Activated CD4-positive, alpha-beta T cell treated with anti-CD3 and anti-CD28 coated beads, Interleukin-2, amount 10 ng/mL, durations not matched to agents 7 days and 5 days (primary cell): ENCODE measurements at places on chromosomes 7 and 10. TPM values are rescaled to one million over a fixed set of nuclear protein-coding genes. Genes with fewer than 3 reads are reported as not detected.

- no peaks in the 10 kb centered on the region for H3K4me1 ChIP-seq
- no peaks in the 10 kb centered on the region for H3K27me3 ChIP-seq
- no peaks in the 10 kb centered on the region for H3K36me3 ChIP-seq
- no peak overlapping the region for H3K27ac ChIP-seq
Observed at GRCh38 chr10:71359364-71360046, 37.2 kb upstream of the CDH23 start.

DNA sequence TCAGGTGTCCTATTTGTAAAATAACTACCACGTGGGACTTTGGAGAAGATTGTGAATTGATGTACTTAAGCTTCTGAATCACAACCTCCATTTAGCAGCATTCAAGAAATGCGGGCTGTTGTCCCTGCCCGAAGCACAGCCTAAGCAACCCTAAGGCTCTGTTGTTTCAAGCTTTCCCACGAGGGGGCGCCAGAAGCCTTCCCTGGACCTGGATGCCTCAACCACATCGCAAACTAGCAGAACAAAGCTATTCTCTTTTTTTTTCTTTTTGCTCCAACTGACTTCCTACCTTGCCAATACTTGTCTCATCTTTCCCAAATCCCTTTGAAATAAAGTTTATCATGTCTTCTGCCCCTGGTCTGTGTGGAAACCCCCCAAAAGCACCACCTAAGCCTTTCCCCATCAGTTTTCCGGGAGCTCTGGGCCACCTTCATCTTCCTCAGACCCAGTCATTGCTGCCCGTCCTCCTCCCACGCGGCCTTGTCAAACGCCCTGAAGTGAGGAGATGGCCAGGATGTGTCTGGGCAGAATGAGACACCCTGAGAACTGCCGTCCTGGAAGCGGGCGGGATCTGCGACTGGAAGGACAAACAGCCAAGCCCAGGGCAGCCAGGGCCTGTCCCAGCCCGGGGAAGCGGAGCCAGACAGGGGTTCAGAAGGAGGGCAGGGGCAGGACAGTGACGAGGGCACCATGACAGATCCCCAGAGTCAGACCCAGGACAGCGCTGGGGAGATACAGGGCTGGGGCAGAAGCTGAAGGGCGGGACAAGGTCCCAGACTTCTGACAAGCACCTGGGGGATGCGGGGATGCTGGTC lies 112.7 kb downstream of the SLIT1 start:
- DNase-seq = peak; percentile 83
- H3K4me1 ChIP-seq = peaks cover 13% of the 10 kb centered on the region
- peaks cover 8% of the 10 kb centered on the region for H3K36me3 ChIP-seq
- peaks cover 10% of the 10 kb centered on the region for H3K27me3 ChIP-seq
- H3K4me3 ChIP-seq = no peak overlapping the region

DNA sequence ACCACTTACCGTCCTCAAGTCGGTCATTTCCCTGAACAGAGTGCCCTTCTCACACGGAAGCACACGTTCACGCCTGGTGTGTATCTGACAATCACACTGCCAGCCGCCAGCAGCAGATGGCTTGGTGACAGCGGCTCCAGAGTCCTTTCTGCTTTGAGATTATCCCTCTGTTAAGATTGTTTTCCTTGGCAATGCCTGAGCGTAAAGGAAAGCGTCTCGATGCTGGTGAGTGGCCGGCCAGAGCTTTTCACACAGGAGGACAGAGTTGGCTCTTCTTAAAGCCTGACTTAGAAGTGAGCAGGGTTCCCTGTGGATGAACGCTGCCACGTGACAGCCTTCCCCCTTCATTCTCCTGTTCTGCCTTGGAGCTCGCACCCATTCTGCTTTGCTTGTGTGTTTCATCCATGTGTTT lies 22.1 kb upstream of the PRKAR1B start:
- no peaks in the 10 kb centered on the region for H3K27me3 ChIP-seq
- DNase-seq = no peak
- no peak overlapping the region for H3K4me3 ChIP-seq
- no peaks in the 10 kb centered on the region for H3K4me1 ChIP-seq

- no peak for DNase-seq
- no peak overlapping the region for H3K4me3 ChIP-seq
- no peaks in the 10 kb centered on the region for H3K27me3 ChIP-seq
- no peak overlapping the region for H3K27ac ChIP-seq
Observed at GRCh38 chr7:101673951-101674350, 44.9 kb upstream of the MYL10 start.

- no peaks in the 10 kb centered on the region for H3K36me3 ChIP-seq
- no peaks in the 10 kb centered on the region for H3K4me1 ChIP-seq
- no peak overlapping the region for H3K27ac ChIP-seq
Observed at GRCh38 chr7:129798616-129799349, 154.0 kb downstream of the UBE2H start.

GRCh38 chr10:106612381-106612780 lies 552.1 kb downstream of the SORCS1 start:
- H3K4me3 ChIP-seq = no peak overlapping the region
- no peak overlapping the region for H3K27ac ChIP-seq
- no peak for DNase-seq
- H3K27me3 ChIP-seq = no peaks in the 10 kb centered on the region
- no peaks in the 10 kb centered on the region for H3K36me3 ChIP-seq

- H3K4me1 ChIP-seq = peaks cover 11% of the 10 kb centered on the region
- no peaks in the 10 kb centered on the region for H3K36me3 ChIP-seq
- no peak overlapping the region for H3K27ac ChIP-seq
- H3K4me3 ChIP-seq = peak overlapping the region; percentile 71
- H3K27me3 ChIP-seq = peaks cover 79% of the 10 kb centered on the region
- peak; percentile 9 for DNase-seq
Observed at GRCh38 chr7:42236266-42236975, 588 bp downstream of the GLI3 start.

GRCh38 chr10:17075533-17076359 lies 53.9 kb downstream of the CUBN start:
- peaks cover 5% of the 10 kb centered on the region for H3K36me3 ChIP-seq
- H3K4me1 ChIP-seq = peaks cover 8% of the 10 kb centered on the region
- no peak for DNase-seq
- no peak overlapping the region for H3K27ac ChIP-seq
- no peak overlapping the region for H3K4me3 ChIP-seq

- H3K4me3 ChIP-seq = no peak overlapping the region
- H3K27me3 ChIP-seq = no peaks in the 10 kb centered on the region
- H3K27ac ChIP-seq = no peak overlapping the region
- no peak for DNase-seq
- no peaks in the 10 kb centered on the region for H3K36me3 ChIP-seq
Observed at GRCh38 chr7:19397911-19398310, 252.7 kb upstream of the FERD3L start.

- no peaks in the 10 kb centered on the region for H3K4me1 ChIP-seq
- H3K27ac ChIP-seq = no peak overlapping the region
- H3K4me3 ChIP-seq = no peak overlapping the region
Observed at GRCh38 chr7:132243463-132243862, 332.8 kb downstream of the PLXNA4 start.

GRCh38 chr7:14096159-14096558 lies 106.7 kb upstream of the ETV1 start:
- H3K36me3 ChIP-seq = no peaks in the 10 kb centered on the region
- H3K27ac ChIP-seq = no peak overlapping the region
- no peaks in the 10 kb centered on the region for H3K4me1 ChIP-seq
- H3K4me3 ChIP-seq = no peak overlapping the region
- H3K27me3 ChIP-seq = no peaks in the 10 kb centered on the region

- H3K4me1 ChIP-seq = peaks cover 3% of the 10 kb centered on the region
- no peak for DNase-seq
- H3K36me3 ChIP-seq = no peaks in the 10 kb centered on the region
- H3K4me3 ChIP-seq = no peak overlapping the region
- H3K27me3 ChIP-seq = peaks cover 14% of the 10 kb centered on the region
Observed at GRCh38 chr7:101567230-101567629, 61.9 kb downstream of the MYL10 start.

GRCh38 chr10:11097686-11098085 lies 80.0 kb downstream of the CELF2 start:
- H3K27me3 ChIP-seq = peaks cover 5% of the 10 kb centered on the region
- peaks cover 4% of the 10 kb centered on the region for H3K36me3 ChIP-seq
- no peak for DNase-seq
- no peaks in the 10 kb centered on the region for H3K4me1 ChIP-seq

- H3K4me3 ChIP-seq = no peak overlapping the region
- H3K27me3 ChIP-seq = no peaks in the 10 kb centered on the region
- no peak overlapping the region for H3K27ac ChIP-seq
- peaks cover 22% of the 10 kb centered on the region for H3K4me1 ChIP-seq
- H3K36me3 ChIP-seq = peaks cover 7% of the 10 kb centered on the region
Observed at GRCh38 chr7:77395626-77396025, 20.5 kb downstream of the GSAP start.

DNA sequence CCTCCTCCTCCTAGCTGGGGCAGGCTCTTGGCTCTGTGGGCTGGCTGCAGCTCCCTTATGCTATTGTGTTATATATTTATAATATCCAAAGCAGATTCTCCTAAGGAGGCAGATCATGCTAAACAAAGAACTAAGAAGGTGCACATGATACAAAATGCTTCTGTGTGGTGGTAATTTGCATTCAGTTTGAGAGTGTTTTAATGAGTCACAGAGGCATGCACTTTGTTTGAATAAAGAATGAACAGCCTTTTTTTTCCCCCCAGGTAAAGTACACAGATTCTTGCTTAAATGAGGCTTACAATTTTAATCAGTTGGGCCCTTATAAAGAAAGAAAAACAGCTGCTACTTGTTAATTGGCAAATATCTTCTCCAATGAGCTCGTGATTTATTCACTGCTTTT lies 95.0 kb downstream of the FANK1 start:
- H3K27me3 ChIP-seq = peaks cover under 1% of the 10 kb centered on the region
- H3K27ac ChIP-seq = no peak overlapping the region
- no peak overlapping the region for H3K4me3 ChIP-seq
- H3K36me3 ChIP-seq = no peaks in the 10 kb centered on the region

DNA sequence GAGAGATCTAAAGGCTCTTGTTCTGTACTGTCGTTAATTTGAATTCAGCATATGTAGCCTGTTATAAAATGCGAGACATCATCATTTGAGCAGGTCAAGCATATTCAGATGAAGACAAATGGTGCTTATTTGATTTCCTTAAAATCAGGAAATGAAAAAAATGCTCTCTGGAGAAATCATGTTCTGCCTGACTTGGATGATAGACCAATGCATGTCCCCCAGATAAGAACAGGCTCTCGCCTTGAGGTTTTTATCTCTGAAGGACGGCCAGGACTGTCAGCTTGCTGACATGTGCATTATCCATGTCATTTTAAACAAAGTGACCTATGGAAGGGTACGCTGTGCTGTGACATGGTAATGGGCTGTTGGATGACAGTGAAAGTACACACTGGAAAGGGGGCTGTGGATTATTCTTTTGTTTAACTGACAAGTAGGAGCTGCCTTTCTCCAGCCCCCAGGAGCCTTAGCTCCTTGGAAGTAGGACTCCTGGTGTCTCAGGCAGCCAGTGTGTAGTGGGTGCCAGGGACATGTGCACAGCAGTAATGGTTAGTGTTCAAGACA lies 695.1 kb upstream of the GALNT17 start:
- DNase-seq = no peak
- no peaks in the 10 kb centered on the region for H3K27me3 ChIP-seq
- no peaks in the 10 kb centered on the region for H3K36me3 ChIP-seq
- peaks cover 4% of the 10 kb centered on the region for H3K4me1 ChIP-seq
- H3K27ac ChIP-seq = no peak overlapping the region
- H3K4me3 ChIP-seq = no peak overlapping the region

GRCh38 chr10:116096526-116096925 lies 176.5 kb downstream of the GFRA1 start:
- DNase-seq = no peak
- H3K36me3 ChIP-seq = no peaks in the 10 kb centered on the region
- no peaks in the 10 kb centered on the region for H3K4me1 ChIP-seq
- no peak overlapping the region for H3K27ac ChIP-seq
- no peaks in the 10 kb centered on the region for H3K27me3 ChIP-seq

DNA sequence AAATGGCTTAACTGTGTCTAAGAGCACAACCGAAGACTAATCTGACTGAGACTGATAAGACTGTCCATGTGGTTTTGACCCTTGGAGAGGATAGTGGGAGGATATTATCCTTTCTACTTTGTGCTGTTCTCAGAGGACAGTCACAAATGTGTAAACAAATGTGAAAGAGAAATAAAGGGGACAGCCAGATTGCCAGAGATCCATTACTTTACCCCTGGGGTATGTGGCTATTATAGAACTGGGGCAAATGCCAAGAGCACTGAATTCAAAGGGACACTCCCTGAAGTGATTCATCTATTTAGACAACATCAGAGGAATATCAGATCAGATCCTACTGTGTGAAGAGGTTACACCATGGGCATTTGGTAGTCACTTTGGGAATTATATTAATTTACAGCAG lies 154.7 kb downstream of the RNLS start:
- peaks cover 5% of the 10 kb centered on the region for H3K4me1 ChIP-seq
- no peak overlapping the region for H3K27ac ChIP-seq
- no peak for DNase-seq
- H3K27me3 ChIP-seq = peaks cover 7% of the 10 kb centered on the region
- no peaks in the 10 kb centered on the region for H3K36me3 ChIP-seq
- no peak overlapping the region for H3K4me3 ChIP-seq

- H3K27ac ChIP-seq = no peak overlapping the region
- H3K4me1 ChIP-seq = peaks cover 9% of the 10 kb centered on the region
- no peaks in the 10 kb centered on the region for H3K27me3 ChIP-seq
- no peaks in the 10 kb centered on the region for H3K36me3 ChIP-seq
- no peak for DNase-seq
Observed at GRCh38 chr10:124511205-124512039, 49.8 kb downstream of the LHPP start.

GRCh38 chr10:31731711-31732110 lies 196.9 kb downstream of the ARHGAP12 start:
- no peaks in the 10 kb centered on the region for H3K4me1 ChIP-seq
- no peak overlapping the region for H3K4me3 ChIP-seq
- DNase-seq = no peak
- H3K27ac ChIP-seq = no peak overlapping the region
- H3K27me3 ChIP-seq = peaks cover 21% of the 10 kb centered on the region

- H3K36me3 ChIP-seq = peaks cover 2% of the 10 kb centered on the region
- no peak overlapping the region for H3K4me3 ChIP-seq
- H3K27ac ChIP-seq = no peak overlapping the region
- H3K27me3 ChIP-seq = no peaks in the 10 kb centered on the region
- no peak for DNase-seq
Observed at GRCh38 chr7:132965951-132966350, 115.9 kb downstream of the CHCHD3 start.

DNA sequence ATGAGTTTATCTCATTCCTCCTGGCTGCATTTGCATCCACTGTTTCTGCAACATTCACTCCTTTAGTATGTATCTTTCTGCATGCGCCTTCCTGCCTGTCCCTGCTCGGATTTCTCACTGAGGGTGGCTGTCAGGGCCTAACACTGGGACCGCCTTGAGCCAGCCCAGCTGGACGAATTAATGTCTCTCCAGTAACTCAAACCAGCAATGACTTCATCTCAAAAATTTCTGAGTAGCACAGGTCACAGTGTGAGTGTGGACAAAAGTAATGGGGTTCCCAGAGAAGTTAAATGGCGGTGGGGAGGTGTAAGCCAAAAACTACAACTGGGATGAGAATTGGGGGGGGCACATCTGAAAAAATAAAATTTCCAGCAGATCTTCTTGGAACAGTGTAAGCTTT lies 444.0 kb upstream of the MGMT start:
- H3K4me1 ChIP-seq = no peaks in the 10 kb centered on the region
- H3K36me3 ChIP-seq = no peaks in the 10 kb centered on the region
- H3K4me3 ChIP-seq = no peak overlapping the region
- peaks cover 3% of the 10 kb centered on the region for H3K27me3 ChIP-seq
- DNase-seq = no peak
- H3K27ac ChIP-seq = no peak overlapping the region

GRCh38 chr7:151380199-151381097 lies 29.4 kb downstream of the WDR86 start:
- H3K4me1 ChIP-seq = peaks cover 10% of the 10 kb centered on the region
- H3K36me3 ChIP-seq = peaks cover 29% of the 10 kb centered on the region
- no peak overlapping the region for H3K4me3 ChIP-seq

SPAM1 gene
- not detected for total RNA-seq

HIF1AN gene
- total RNA-seq = 59.3 TPM

SKIDA1 gene
- total RNA-seq = 0.12 TPM

GNG11 gene
- total RNA-seq = not detected

GDF2 gene
- not detected for total RNA-seq
